T-helper 9 cell (primary cell): ENCODE measurements at places on chromosomes 11 and 22.

GRCh38 chr11:44623341-44623730, 57.9 kb downstream of the CD82 start:
- DNase-seq = no peak

DNA sequence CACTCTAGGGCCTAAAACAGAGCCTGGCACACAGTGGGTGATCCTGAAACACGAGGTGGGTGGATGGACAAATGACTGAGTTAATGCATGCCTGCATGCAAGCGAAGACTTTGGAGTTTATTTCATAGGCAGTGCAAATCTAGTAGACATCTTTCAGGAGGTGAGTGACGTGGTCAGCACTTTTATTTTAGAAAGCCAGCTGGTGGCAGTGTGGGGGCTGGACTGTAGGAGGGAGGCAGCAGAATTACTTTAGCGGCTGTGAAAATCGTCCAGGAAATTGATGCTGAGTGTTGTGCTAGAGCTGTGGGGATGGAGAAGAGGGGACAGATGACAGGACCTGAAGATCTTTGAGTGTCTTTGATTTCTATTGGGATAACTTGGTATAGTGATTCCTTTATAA, 47.1 kb downstream of the BMAL1 start:
- DNase-seq = no peak

- no peak for DNase-seq
Observed at GRCh38 chr22:48944751-48945620, 882.7 kb downstream of the BRD1 start.

- no peak for DNase-seq
Observed at GRCh38 chr11:62816557-62816956, 11.3 kb upstream of the NXF1 start.

GRCh38 chr11:57057561-57057960, 68.8 kb downstream of the OR5AK2 start:
- no peak for DNase-seq

DNA sequence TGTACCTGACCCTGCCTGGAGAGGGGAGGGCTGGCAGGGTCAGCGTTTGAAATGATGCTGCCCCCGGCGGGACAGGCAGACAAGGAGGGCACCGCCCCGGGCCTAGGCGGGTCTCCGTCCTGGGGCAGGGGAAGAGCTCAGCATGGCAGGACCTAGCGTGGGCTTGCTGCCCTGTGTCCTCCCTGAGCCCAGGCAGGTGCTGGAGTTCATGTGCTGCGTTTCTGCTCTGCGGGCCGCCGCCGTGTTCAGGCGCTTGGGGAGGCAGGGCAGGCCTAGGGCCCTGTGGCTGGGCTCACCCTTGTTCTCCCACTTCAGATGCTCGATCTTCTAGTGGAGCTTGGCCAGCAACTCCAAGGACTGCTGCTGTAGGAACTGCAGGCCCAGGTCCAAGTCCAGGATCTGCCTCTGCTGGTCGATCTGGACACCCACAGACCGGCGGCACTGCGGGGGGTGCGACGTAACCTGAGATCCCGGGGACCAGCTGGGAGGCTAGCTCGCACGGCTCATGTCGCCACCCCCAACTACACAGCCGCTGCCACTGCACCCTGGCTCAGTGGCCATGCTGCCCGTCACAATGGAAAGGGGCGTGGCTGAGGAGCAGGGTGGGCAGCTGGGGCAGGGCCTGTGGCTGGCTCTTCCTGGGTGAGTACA, 84.4 kb downstream of the MED15 start:
- DNase-seq = no peak

GRCh38 chr11:101872171-101872882, 42.5 kb upstream of the CEP126 start:
- DNase-seq = no peak

DNA sequence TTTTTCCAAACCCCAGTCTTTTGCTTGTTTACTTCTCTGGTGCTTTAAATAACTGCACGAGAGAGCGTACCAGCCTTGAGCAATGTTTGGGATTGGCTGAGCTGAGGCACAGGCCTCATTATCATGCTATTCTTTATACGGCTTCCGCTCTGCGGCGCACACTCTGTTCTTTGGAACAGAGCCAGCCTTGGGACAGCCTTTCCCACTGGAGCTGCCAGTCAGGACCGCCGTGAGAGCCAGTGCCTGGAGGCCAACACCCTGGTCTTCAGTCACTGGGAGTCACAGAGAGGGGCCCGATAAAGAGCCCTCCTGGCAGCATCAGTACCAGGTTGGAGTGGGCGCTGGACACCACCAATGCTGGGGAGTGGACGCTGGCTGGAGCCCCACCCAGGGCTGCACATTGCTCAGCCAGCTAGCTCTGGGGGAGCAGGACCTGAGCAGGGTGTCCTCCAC, 125.6 kb downstream of the BCR start:
- DNase-seq = no peak

GRCh38 chr11:99522467-99523173, 501.9 kb downstream of the CNTN5 start:
- no peak for DNase-seq

DNA sequence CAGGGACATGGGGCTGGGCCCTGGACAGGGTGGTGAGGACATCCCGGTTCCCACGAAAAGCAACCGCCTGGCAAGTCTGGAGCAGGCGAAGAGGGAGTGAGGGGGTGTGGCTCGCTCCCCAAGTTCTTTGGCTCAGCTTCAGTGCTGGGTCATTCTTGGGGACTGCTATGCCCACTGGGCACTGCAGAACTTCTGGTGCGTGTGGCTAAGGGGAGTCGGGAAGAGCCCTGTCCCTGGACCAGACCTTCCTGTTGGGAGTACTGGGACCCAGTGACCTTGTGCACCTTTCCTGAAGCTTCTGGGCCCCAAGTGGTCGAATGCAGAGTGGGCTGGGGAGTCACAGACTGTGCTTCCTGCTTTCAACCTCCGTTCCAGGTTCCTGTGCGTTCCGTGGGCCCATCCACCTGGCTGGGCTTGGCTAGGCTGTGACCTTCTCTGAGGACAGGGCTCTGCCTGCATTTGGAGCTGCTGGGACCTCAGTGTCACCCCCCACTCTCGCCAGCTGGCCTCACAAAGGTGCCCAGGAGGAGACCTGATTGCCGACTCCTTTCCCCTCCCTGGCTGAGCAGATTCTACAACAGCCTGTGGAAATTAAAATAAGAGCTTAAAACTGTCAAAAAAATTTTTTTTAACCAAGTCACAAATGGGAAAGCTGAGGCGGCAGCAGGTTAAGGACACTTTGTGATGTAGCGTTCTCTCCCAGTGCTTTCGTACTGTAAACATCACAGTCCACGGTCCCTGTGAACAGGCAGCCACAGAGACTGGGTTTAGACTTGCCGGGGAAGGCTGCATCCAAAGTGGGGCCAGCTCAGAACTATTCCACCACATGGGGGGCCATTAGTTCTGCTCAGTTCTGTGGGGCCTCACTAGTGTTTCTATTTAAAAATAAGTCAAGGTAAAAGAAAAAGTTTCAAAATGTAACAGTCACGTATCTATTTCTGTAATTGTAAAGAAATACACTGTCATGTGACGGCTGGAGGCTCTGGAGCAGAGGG, 63.8 kb upstream of the WNT7B start:
- DNase-seq = no peak

- DNase-seq = no peak
Observed at GRCh38 chr22:44142421-44143104, 38.2 kb upstream of the PARVG start.

DNA sequence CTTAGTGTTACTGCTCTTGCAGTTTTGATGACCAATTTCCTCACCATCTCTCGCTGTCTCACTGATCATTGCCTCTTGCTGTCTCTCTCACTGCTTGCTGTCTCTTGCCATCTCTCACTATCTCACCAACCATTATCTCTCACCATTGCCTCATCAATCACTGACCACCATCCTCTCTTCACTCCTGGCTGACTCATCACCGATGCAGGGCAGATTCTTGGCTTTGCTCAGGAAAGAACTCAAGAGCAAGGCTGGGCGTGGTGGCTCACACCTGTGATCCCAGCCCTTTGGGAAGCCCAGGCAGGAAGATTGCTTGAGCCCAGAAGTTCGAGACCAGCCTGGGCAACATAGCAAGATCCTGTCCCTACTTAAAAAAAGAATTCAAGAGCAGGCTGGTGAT, 66.3 kb upstream of the SYN3 start:
- no peak for DNase-seq

DNA sequence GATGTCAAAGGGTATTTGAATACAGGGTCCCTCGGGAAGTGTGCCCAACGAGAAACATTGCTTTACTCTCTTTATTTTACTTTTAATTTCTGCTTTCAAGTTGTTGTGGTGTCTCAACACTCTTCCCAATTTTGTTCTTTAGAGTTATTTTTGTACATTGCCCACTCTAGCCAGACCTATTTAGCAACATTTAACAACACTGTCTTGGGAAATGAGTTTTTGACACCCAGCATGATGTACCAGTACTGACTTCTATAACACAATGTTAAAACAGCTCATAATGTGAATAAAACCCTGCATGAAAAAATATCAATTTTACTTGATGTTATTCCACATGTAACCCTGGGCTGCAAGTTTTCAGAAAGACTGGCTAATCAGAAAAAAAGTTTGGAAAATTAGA, 350.2 kb upstream of the PITPNB start:
- no peak for DNase-seq

GRCh38 chr22:50145721-50146438, 24.7 kb upstream of the PANX2 start:
- DNase-seq = no peak

- no peak for DNase-seq
Observed at GRCh38 chr11:18958221-18958910, 19.2 kb upstream of the MRGPRX1 start.

DNA sequence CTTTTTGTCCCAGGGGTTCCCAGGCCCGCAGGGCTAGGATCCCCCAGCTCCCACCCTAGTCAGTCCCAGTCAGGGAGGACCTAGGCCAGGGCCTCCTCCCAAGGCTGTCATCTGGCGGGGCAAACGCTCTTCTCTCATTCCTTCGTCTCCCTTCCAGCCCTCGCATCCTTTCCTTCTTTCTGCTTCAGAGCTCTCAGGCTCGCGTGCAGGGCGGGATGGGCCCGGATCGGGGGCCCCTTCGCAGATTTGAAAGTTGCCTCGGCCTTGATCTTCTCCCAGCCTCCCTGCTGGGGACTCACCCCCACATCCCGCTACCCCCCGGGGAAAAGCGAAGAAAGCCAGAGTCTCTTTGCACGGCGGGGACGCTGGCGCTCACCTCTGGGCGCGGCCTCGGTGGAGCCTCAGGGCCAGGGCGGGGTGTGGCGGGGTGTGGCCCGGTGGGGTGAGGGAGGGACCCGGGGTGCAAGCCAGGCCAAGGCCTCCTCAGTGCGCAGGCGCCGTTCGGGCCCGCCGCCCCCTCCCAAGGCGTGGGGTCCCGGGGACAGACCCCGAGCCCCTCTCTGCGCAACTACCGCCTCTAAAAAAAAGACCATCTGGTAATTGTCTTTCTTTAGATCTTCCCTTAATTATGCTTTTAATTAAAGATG, 14.8 kb upstream of the PAX6 start:
- no peak for DNase-seq

DNA sequence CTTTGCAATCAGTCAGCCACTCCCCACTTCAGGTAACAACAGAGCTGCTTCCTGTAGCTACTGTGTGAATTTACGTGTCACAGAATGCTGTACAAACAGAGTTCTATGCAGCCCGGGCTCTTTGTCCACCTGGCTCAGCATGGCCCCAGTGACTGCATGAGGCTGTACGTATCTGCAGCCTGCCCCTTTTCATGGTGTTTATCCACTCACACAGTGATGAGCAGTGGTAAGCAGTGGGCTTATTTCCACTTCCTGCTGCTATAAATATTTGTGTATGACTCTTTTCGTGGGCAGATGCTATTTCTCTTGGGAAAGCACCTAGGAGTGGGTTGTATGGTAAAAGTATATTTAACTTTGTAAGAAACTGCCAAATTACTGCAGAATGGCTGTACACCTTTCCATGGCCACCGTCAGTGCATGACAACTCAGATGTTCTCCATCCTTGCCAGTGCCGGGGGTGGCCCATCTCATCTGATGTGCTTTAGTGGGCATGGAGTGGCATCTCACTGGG, 43.3 kb downstream of the MYEOV start:
- DNase-seq = no peak

DNA sequence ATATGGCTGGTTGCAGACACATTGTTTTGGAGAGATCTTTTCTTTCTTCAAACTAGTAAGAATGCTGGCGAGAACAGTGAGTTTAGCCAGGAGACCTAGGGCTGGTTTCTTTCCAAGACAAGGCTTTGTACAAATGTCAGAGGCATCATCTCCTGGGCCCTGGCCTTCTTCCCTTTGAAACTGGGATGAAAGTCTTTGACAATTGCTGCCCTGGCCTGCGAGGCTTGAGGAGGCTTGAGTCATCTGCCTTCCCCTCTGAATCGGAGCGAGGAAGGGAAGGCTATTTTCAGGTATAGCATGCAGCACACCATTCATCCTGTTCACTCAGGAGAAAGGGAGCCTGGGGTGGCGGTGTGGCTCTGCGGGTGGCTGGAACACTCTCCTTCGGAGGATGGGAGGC, 21.5 kb upstream of the PARVG start:
- no peak for DNase-seq

- no peak for DNase-seq
Observed at GRCh38 chr22:21014726-21015465, at the start of gene P2RX6. Gene P2RX6, plus strand, starts transcription at chr22:21015165. Its CDS starts 10 bp downstream, at chr22:21015175.

DNA sequence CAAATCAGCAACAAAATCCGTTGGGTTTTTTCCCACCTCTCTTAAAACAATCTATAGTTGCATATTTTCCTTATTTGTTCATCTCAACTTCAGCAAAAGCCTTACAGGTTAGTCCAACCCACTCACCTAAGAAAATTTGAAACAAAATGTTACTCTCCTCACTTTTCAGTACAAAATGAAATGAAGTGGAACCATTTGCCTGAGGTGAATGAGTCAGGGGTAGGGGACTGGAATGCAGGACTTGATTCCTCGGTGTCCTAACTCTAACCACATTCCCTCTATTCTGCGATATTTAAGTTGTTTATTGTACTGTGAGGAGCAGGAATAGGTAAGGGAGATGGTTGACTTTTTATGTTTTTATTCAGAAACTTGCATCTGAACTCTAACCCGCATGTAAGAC, 16.4 kb downstream of the ATP5MG start:
- no peak for DNase-seq

DNA sequence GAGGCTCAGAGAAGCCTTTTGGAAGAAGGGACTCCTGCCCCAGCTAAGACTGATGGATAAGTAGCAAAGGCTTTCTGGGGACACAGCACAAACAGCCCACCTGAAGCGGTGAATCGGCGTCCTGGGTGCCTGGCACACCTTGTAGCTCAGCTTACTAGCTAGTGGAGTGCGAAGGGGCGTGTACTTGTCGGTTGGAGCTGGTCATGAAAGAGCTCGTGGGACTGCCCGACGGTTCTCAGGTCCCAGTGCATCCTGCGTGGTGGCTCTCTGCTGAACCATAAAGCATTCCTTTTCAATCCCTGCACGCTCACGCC, 690 bp upstream of the UVRAG start:
- no peak for DNase-seq

DNA sequence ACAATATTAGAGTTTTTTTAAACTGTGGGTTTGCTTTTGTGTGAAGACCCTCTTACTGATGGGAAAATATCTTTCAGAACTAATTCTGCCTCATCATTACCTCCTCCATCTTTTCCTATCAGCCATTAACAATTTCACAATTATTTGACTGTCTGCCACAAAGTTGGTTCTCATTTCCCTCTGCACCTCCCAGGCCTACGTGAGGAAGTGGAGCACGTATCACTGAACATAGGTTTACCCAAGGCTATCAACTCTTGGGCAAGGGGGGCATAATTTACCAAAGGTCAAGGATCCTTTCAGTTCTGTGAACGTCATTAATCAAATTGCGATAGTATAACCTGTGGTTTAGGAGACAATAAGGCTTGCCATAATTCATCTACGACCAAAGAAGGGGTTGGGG, 60.0 kb downstream of the LIF start:
- no peak for DNase-seq

- DNase-seq = no peak
Observed at GRCh38 chr11:69131644-69132300, 24.0 kb upstream of the SMIM38 start.
